ENCODE measurements at places on chromosomes 3 and 15. TPM values are rescaled to one million over a fixed set of nuclear protein-coding genes. Genes with fewer than 3 reads are reported as not detected.

DNA sequence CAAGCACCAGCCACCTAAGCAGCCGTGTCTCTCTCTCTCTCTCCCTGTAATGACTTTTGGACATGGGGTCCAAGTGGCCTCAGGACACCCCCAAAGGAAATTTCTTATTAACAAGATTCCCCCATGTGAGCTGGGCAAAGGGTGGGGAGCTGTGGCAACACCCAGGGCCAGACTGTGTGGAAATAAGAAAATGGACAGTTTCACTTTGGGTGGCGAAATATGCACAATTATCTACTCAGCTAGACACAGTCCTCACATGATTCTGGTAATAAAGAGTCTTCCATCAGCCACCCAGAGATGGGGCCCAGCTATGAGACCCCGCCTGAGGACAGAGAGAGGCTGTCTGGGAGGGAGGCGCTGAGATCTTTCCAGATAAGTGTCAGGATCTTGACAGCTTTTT, 96.8 kb upstream of the TPM1 start:
- no peak for DNase-seq

GRCh38 chr15:26295336-26296085, 432.4 kb upstream of the ATP10A start:
- DNase-seq, result no peak

DNA sequence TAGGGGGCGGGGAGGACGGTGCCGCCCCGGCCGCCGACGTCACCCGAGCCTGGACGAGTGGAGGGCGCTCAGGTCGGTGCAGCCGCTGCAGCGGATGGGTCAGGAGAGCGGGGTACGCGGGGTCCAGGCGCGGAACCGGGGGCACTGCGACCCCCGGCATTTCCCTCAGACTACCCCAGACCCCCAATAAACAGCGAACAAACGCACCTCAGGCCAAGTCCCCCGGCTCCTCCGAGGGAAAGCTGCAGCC, 78.9 kb downstream of the IQSEC1 start:
- no peak for DNase-seq

DNA sequence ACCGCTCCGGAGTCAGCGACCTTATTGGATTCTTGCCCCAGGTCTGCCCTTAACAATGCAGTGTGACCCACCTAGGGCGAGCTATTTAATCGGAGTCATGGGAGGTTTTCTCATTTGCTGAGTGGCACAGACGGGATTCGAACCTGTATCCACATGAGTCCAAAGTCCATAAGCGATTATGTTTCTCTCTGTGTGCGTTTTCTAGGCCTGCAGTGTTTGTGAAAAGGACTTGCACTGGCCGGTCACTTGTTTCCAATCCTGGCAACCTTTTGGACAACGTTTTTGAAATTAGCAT, 691 bp upstream of the HDGFL3 start:
- DNase-seq, result no peak

GRCh38 chr3:20480786-20481365, 294.9 kb upstream of the SGO1 start:
- DNase-seq, result no peak

DNA sequence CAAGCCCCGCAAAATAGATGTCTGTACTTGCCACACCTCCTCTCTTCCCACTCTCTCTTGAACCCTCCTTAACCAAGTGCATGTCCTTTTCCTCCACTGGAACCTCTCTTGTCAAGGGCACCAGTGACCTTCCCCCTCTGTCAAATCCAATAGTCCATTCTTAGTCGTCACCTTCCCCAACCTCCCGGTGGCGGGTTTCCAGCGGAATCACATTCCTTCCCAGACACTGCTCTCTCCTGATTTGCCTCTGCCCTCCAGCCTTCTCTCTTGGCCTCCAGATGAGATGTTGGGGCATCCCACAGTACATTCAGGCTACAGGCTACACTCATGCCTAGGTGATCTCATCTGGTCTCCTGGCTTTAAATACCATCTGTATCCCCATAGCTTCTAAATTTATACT, 31.1 kb downstream of the SCN5A start:
- no peak for DNase-seq

DNA sequence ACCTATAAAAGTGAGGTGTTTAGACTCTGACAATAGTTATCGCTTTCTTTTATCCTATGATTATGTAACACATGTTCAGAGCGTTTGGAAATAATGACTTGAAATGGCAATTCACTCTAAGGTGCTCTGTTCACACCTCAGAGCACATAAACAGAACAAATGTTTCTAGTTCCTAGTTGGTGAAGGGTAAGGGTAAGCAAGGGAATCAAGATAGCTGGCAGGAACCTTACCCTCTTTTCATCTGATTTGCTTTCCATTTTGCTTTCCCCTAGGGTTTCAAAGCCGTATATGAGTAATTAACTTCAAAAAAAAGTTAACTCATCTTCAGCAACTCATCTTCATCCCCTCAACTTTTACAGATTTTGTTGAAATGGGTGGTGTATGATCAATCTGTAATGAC, 2.3 kb upstream of the ATOSA start:
- DNase-seq, result no peak

DNA sequence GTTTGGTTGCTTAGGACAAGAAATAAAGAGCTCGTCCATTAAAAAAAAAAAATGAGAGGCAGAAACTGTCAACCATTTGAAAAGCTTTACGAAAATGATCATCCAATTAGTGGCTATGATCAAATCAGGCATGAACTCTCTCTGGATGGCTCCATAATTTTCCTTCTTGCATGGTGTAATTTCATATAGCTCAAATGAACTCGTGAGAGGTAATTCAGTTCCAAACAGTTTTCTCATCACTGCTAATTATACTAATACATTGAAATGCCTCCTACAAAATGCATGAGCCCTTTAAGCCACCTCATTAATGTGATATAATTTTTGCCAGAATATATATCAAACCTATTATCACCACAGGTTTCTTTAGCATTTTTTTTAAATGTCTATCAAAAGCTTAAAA, 239.5 kb upstream of the MEIS2 start:
- no peak for DNase-seq

DNA sequence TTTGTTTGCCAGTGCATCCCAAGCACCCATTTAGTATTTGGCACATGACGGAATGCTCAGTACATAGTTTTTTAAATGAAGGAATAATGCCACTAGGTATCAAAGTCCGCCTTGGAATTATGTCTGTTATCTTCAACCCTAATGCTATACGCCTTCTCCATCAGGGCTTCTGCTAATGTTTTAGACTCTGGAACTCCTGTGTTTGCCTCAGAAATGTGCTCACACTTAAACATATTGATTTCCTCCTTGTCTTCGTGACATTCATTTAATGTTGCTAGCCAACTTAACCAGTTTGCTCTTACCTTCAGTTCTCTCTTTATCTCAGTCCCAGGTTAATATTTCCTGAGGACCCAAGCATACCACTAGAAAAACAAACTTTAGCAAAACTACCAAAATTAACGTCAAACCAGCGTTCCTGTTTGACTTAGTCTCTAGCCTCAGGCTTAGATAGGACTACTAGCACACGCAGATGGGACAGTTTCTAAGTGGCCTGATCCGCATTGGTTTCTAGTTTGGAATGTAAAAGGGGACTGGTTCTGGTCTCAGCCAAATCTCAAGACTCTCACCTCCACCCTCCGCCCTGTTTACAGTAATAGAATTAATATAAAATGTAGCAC, 81.4 kb downstream of the IL1RAP start:
- no peak for DNase-seq

GRCh38 chr3:196976941-196977340, 8.3 kb upstream of the PIGZ start:
- DNase-seq, result no peak

DNA sequence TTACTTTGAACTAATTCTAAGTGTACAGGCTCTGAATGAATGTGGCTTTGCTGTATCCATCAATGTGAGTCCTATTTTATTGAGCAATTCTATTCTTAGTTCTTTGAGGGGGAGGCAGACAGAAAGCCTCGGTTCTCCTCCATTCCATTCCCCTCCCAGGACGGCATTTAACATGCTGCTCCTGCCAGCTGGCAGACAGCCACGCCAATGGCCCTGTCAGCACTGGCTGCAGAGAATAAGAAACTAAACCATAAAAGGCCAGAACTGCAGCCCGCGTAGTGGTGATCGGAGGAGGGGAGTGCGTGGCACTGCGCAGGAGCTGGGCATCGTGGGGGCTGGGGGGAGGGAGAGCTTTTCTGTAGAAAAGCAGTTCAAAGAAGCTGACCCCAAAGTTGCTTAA, 76.0 kb upstream of the HACD2 start:
- DNase-seq, result no peak

- no peak for DNase-seq
Measured at GRCh38 chr3:183158113-183158512, 4.4 kb downstream of the LAMP3 start.

DNA sequence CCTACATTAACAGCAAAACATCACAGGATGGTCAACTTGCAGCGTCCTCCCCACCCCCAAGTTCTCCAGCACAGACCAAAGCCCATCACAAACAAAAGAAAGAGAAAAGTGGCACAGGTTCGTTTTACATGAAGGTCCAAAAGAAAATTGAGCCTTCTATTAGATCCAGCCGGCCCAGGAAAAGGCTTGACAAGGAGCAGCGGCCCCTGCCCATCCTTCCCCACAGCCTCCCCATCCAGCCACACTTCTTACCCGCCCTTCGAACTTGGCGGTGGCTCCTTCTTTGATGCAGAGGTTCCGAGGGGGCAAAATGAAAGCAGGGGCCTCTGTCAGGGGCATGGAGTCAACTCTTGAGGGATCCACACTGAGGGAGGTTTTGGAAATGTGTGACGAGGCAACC, 90.7 kb downstream of the MYLK start:
- DNase-seq, result no peak

DNA sequence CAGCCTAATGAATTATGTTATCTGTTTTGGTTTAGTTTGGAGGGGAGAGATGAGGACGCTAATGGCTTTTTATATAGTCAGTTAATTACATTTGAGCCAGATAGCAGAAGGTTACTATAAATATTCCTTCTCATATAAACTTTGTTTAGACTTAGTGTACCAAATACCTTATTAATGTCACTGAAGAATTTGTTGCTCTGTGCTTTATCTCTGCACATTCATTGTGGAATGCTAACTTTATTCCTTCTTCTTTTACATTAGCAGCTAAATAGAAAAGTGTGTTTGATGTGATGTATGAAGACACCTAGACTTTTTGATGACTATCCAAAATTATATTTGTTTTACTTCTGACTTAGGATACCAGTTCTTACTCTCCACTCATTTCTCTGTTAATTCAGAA, 105.2 kb downstream of the EPHA3 start:
- no peak for DNase-seq

- DNase-seq, result no peak
Measured at GRCh38 chr3:138186221-138186620, 880 bp upstream of the ARMC8 start.

DNA sequence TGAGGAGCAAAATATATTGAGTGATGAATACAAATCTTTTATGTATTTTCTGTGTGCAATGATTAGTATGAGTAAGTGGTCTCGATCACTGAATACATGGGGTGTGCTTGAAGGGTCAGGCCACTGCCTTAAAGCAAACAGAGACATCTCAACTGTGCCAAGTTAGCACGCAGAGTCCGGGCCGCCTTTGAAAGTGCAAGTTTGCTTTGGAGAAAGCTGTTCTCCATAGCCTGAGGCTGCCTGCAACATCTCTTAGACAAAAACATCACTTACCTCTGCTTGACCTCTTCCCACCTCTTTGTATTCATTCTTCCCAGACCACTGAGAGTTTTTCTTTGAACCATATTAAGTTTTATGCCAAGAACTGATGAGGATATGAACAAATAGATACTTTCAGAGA, 267.0 kb downstream of the ZBTB20 start:
- no peak for DNase-seq

DNA sequence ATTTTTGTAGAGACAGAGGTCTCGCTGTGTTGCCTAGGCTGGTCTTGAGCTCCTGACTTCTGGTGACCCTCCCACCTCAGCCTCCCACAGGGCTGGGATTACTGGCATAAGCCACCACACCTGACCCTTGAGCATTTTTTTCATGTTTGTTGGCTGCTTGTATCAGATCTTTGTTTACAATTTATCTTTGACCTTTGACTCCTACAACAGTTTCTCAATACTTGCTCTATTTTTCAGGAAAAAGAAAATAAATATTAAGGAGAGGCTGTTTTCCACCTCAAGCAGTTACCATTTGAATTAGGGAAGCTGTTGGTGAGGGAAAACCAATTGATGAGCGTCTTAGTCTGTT, 44.5 kb downstream of the LIMD1 start:
- DNase-seq, result no peak

GRCh38 chr3:185701611-185702261, 115.6 kb downstream of the SENP2 start:
- no peak for DNase-seq

DNA sequence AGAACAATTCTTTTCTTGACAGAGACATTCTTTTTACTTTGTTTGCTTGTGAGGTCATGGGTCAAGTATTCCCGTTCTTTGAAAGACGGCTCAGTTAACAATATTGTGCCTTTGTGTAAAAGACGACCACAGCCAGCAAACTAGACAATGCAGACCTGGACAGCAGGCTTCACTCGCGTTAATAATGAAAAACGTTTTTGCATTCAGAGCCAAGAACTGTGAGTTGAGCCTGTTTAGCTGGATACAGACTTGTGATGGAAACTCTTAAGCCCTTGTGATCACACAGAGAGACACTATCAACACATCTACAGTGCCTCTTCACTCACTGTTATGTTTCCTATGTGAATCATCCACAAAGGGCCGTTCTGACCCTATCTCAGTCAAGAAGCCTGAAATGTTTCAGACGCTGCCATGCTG, 37.3 kb upstream of the CMTM7 start:
- no peak for DNase-seq

- DNase-seq, result no peak
Measured at GRCh38 chr3:61562721-61563312, 1.4 kb downstream of the PTPRG start.

DNA sequence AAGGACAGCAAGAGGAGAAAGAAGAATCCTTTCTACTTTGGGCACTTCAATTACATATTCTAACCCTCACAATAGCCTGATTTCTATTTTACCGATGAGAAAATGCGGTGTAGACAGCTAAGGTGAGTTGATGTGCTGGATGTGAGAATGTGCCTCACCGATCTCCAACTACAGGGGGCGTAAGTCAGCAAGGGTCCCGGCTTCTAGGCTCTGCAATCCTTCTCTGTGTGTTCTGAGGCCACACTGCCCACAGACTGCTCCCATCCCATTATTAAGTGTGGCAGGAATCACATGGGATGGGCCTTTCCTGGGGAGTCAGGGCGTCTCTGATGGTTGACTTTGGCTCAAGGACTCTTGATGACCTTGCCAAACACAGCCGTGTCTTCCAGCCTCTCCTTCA, 23.6 kb upstream of the RPL35A start:
- no peak for DNase-seq

GRCh38 chr3:104755791-104756190, 610.9 kb upstream of the ALCAM start:
- no peak for DNase-seq

- DNase-seq, result no peak
Measured at GRCh38 chr3:24316887-24317383, 177.7 kb downstream of the THRB start.

Gene CCR2
- 2.5 TPM for total RNA-seq

Gene CFAP91
- not detected for total RNA-seq

Gene ITIH1
- not detected for total RNA-seq

Gene GOLGA8M
- total RNA-seq, result 21.3 TPM

Gene RTP4
- 3.8 TPM for total RNA-seq

Gene VIPR1
- not detected for total RNA-seq

Gene RFC4
- 114 TPM for total RNA-seq

Gene CDHR4
- not detected for total RNA-seq

Gene SLC24A5
- total RNA-seq, result not detected

Gene SLC12A1
- total RNA-seq, result not detected

Gene RBPMS2
- total RNA-seq, result 0.33 TPM

Gene ST3GAL6
- not detected for total RNA-seq

Gene ROPN1B
- not detected for total RNA-seq

Gene FBXW12
- total RNA-seq, result not detected

All from natural killer cell treated with Interleukin-12 subunit alpha and Interleukin-12 subunit beta and Interleukin-15 and Interleukin-18, amount 100 ng/mL, for 72 hours (primary cell).